ENCODE measurements at places on chromosomes 4 and X. TPM values are rescaled to one million over a fixed set of nuclear protein-coding genes. Genes with fewer than 3 reads are reported as not detected.

DNA sequence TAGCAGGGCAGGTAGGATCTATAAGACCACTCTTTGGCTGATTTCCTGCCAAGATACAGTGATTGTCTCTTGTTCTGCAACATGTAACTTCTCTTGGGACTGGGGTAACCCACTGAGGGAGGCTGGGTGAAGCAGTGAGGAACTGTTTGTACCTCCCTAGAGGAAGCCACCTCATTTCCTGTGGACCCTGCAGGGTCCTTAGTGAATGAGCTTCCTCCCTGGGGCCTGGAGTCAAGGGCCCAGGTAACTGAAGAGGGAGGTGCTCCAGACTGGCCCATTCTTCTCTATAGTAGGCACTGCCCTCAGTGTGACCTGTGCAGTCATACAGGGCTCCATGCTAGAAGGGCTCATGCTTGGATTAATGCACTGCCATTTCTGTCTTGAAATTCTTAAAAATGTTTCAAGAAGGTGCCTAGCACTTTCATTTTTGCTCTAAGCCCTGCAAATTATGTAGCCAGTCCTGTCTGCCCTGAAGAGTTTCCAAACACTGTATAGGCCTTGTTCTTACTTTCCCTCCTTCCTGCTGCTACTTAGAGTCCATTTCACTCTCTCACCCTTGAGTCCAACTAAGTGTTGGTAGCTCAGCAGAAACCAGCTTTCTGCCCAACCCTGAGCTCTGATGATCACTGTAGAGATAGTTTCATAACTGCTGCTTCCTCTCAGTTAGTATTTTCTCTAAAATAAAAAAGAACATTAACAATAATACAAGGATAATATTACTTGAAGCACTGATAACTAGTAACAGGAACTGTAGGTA, 8.5 kb upstream of the GRIA3 start:
- DNase-seq, result no peak
- no peaks in the 10 kb centered on the region for H3K27me3 ChIP-seq
- no peak overlapping the region for H3K4me3 ChIP-seq
- H3K36me3 ChIP-seq, result no peaks in the 10 kb centered on the region
- no peaks in the 10 kb centered on the region for H3K4me1 ChIP-seq

Gene PCDH19
- 4.3 TPM for total RNA-seq

- H3K27ac ChIP-seq, result no peak overlapping the region
- no peaks in the 10 kb centered on the region for H3K27me3 ChIP-seq
- no peaks in the 10 kb centered on the region for H3K36me3 ChIP-seq
- H3K4me3 ChIP-seq, result no peak overlapping the region
Measured at GRCh38 chrX:96929036-96929435, 45.3 kb downstream of the RPA4 start.

DNA sequence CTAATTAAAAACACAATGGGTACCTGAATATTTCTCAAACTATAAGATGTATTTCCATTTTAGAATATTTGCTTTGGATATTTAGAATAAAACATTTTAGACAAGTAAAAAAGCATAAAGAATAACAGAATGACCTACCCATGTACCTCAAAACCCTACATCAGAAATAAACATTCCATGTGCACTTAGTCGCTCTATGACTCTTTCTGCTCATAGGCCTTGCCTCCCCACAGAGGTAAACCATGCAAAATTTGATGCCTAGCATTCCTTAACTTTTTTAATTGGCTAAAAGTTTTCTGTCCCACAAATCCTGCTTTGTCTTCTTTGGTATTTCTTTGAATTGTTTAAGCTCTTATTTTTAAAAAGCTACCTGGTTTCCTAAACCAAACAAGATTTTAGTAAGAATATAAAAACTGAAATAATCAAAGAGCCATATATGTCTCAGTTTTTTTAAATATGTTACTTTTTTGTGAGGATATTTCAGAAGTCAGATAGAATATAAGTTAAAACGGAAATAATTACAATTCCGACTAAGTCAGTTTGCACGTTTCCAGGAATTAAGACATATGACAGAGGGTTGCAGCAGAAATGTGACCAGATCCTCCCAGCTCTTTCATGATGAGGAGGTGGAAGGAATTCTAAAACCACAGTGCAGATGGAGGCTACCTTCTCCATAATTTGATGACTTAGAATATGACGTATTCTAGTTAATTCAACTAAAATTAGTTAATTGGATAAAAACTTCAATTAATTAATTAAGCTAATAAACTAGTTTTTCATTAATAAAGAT, 102.5 kb downstream of the FIP1L1 start:
- H3K4me1 ChIP-seq, result no peaks in the 10 kb centered on the region
- no peak overlapping the region for H3K27ac ChIP-seq
- no peak overlapping the region for H3K4me3 ChIP-seq
- no peak for DNase-seq
- H3K27me3 ChIP-seq, result no peaks in the 10 kb centered on the region
- H3K36me3 ChIP-seq, result no peaks in the 10 kb centered on the region

DNA sequence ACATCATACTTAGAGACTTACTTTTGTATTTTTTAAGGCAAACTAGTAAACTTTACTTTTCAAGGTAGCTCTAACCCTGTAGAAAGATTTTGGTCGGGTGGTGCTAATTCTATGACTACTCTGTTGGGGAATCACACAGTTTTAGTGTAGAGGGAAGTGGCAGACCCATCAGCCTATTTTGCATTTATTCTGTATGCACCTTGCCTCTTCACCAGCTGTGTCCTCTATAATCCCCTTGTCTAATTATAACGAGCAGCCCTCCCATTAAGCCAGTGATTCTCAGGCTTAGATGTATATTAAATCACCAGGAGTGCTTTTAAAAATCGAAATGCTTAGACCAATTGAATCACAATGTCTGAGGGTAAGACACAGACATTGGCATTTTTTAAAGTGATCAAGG, 78.1 kb downstream of the GALNT7 start:
- H3K36me3 ChIP-seq, result no peaks in the 10 kb centered on the region
- no peak overlapping the region for H3K4me3 ChIP-seq
- H3K27me3 ChIP-seq, result no peaks in the 10 kb centered on the region
- no peak for DNase-seq
- peaks cover 14% of the 10 kb centered on the region for H3K4me1 ChIP-seq

DNA sequence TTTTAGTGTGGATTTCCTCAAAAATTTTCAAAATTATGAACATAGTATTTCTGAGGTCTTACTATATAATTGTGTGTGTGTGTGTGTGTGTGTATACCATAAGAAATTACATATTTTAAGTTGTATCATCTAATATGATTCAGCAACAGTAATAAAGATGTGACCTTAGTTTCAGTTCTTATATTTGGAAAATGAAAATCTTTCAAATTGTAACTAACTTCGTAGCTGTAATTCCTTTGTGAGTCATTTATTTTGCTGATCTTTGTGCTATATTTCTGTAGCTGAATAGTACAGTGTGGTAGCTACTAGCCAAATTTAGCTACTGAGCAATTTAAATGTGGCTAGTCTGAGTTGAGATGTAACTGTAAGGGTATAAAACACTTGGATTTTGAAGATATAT, 116.4 kb downstream of the RAP1GDS1 start:
- H3K27me3 ChIP-seq, result no peaks in the 10 kb centered on the region
- H3K4me1 ChIP-seq, result no peaks in the 10 kb centered on the region
- H3K4me3 ChIP-seq, result no peak overlapping the region

Gene HTN1
- not detected for total RNA-seq

Gene MAOA
- 18.1 TPM for total RNA-seq

Gene C1QTNF7
- total RNA-seq, result not detected

Gene F8A2
- not detected for total RNA-seq

DNA sequence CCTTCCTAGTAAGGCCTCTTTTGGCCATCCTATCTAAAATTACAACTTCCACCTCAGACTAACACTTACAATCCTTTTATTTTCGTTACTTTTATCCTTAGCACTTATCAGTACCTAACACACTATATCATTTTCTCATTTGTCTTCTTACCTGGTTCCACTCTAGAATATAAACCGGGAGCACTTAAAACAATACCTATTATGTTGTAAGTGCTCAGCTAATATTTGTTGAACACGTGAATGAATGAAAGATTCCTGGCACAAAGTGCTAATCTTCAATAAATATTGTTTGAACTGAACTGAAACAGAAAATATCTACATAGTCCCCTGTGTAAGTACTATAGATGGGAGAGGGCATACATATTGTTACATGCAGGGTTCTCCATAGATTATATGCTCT, 14.4 kb downstream of the MGARP start:
- H3K4me1 ChIP-seq, result peaks cover 14% of the 10 kb centered on the region
- DNase-seq, result no peak
- no peaks in the 10 kb centered on the region for H3K27me3 ChIP-seq
- H3K4me3 ChIP-seq, result no peak overlapping the region
- H3K27ac ChIP-seq, result no peak overlapping the region

DNA sequence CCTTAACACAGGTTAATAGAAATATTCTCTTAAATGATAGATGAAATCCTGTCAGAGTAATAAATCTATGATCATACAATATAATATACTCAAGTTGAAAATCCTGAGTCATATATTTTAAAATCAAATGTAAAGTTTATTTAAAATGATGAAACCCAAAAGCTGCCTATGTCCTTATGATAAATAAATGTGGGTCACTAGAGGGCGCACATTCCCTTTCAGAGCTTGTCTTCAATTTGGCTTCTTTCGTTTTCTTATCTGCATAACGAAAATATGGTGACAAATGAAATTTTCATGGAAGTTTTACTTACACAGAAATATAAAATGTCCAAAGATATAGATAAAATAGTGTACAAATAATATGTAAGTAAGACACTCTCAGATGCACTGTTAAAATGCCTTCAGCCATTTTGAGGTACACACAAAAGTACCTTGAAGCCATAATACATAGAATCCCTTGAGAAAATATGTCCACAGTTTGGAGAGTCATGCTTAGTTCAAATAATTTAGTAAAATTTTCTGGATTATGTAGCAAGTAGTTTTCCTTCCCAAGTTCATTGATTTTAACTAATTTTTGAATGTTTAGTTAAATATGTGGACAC, 680.4 kb downstream of the DMD start:
- DNase-seq, result peak; percentile 50
- H3K27ac ChIP-seq, result no peak overlapping the region
- H3K27me3 ChIP-seq, result no peaks in the 10 kb centered on the region
- no peaks in the 10 kb centered on the region for H3K36me3 ChIP-seq

DNA sequence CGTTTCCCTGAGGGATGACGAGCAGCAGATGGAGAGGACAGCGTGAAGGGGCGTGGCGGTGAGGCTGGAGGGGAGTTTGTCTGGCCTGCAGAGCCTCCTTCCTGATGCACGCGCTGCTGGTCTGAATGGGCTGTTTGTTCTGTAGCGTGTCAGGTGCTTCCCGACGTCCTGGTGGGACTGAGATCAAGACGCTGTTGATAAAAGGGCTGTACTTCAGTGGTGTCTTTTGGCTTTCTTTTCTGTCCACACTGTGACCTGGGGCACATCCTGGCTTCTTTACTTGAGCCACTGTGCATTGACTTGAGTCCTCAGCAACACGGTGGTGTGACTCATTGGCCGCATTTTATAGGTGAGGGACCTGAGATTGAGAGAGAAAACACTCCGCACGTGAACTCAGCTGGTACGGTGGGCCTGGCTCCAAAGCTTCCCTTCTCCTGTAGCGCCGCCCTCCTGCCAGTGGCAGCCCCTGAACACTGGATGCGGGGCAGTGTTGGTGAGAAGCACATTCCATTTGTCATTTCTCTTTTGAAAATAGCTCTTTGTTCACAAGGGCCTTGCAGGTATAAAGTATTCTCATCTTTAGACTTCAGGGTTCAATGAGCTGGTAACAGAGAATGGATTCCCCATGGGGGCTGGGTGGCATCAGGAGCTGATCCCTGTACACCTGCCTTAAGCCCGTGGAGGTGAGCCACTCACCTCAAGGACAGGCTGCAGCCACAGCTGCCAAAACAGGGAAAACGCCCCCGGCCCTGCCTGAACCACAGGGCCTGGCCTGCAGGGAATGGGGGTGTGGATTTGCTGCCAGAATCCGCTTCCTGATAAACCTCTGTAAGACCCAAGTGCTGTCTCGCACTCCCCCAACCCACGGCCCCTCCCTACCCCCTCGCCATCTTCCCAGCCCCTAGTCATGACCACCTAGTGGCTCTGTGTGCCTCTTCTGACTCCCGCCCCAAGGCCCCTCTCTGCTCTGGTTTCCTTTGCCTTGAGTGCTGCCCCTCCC, 29.2 kb downstream of the NSG1 start:
- H3K4me3 ChIP-seq, result no peak overlapping the region
- no peak for DNase-seq
- no peaks in the 10 kb centered on the region for H3K4me1 ChIP-seq
- H3K27me3 ChIP-seq, result no peaks in the 10 kb centered on the region

DNA sequence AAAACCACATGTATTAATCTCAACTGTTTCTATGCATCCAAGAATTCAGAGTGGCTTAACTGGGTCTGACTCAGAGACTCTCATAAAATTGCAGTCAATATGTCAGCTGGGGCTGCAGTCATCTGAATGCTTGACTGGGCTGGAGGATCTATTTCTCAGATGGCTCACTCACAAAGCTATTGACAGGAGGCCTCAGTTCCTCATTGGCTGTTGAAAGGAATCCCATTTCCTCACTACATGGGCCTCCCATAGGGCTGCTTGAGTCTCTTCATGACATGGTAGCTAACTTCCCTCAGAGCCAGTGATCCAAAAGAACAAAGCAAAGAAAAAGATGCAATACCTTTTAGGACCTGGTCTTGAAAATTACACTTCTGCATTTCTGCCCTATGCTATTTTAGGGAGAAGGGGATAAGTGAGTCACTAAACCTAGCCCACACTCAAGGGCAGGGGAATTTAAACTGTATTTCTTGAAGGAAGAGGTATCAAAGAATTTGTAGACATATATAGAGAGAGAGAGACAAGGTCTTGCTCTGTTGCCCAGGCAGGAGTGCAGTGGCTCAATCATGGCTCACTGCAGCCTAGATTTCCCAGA, 9.8 kb downstream of the SCFD2 start:
- no peaks in the 10 kb centered on the region for H3K27me3 ChIP-seq
- no peak overlapping the region for H3K27ac ChIP-seq
- H3K4me1 ChIP-seq, result no peaks in the 10 kb centered on the region
- no peak overlapping the region for H3K4me3 ChIP-seq
- H3K36me3 ChIP-seq, result no peaks in the 10 kb centered on the region
- DNase-seq, result no peak

Gene TBX22
- not detected for total RNA-seq

GRCh38 chrX:7027071-7027470, 120.4 kb upstream of the STS start:
- H3K27ac ChIP-seq, result no peak overlapping the region
- no peaks in the 10 kb centered on the region for H3K27me3 ChIP-seq
- H3K4me3 ChIP-seq, result no peak overlapping the region

GRCh38 chr4:27278615-27279375, 418.2 kb downstream of the STIM2 start:
- no peaks in the 10 kb centered on the region for H3K4me1 ChIP-seq
- no peaks in the 10 kb centered on the region for H3K36me3 ChIP-seq
- H3K4me3 ChIP-seq, result no peak overlapping the region
- no peaks in the 10 kb centered on the region for H3K27me3 ChIP-seq
- H3K27ac ChIP-seq, result no peak overlapping the region

Measured in endothelial cell of umbilical vein (primary cell).